ENCODE measurements at places on chromosomes 7 and 10. TPM values are rescaled to one million over a fixed set of nuclear protein-coding genes. Genes with fewer than 3 reads are reported as not detected.

Gene PALD1
- total RNA-seq: 2.0 TPM

Gene TAS2R5
- total RNA-seq: 1.5 TPM

Gene PPA1
- total RNA-seq: 108 TPM

Gene DGKB
- total RNA-seq: 0.24 TPM

Gene LRRC4
- 4.5 TPM for total RNA-seq

Gene CCAR1
- total RNA-seq: 62.4 TPM

Gene CLDN12
- total RNA-seq: 37.9 TPM

Gene GPR158
- 0.12 TPM for total RNA-seq

Gene ZNF282
- total RNA-seq: 26.9 TPM

Gene CYP26C1
- total RNA-seq: not detected

Gene PMS2
- total RNA-seq: 17.8 TPM

Gene ADAMTS14
- total RNA-seq: 30.2 TPM

Gene OR2A12
- total RNA-seq: not detected

Gene BRAT1
- total RNA-seq: 18.7 TPM

Gene FAM25C
- total RNA-seq: not detected

Gene VENTX
- not detected for total RNA-seq

Gene BTBD16
- not detected for total RNA-seq

Gene TMEM213
- not detected for total RNA-seq

Gene TMEM184A
- 1.8 TPM for total RNA-seq

Gene DDX50
- 34.2 TPM for total RNA-seq

Gene GRM3
- not detected for total RNA-seq

Gene TECTB
- not detected for total RNA-seq

Gene LAMB1
- total RNA-seq: 403 TPM

Gene FAM241B
- 4.4 TPM for total RNA-seq

Gene GDF2
- total RNA-seq: not detected

Gene CPA4
- 111 TPM for total RNA-seq

Gene CCDC172
- total RNA-seq: not detected

Gene HOXA2
- not detected for total RNA-seq

Gene GNAT3
- total RNA-seq: not detected

Gene PPIA
- total RNA-seq: 1,628 TPM

Gene NKX2-3
- total RNA-seq: not detected

Gene TWIST1
- total RNA-seq: 5.7 TPM

Gene SPDYE2B
- total RNA-seq: not detected

Gene CRPPA
- 3.9 TPM for total RNA-seq

Gene RAB19
- 0.50 TPM for total RNA-seq

Gene VAX1
- 0.62 TPM for total RNA-seq

Gene ATP6V1F
- total RNA-seq: 193 TPM

Gene CYP2C8
- 0.34 TPM for total RNA-seq

Gene UCMA
- total RNA-seq: not detected

Gene CXCL12
- total RNA-seq: 48.2 TPM

Gene PRR15
- 7.2 TPM for total RNA-seq

Gene CTNNA3
- total RNA-seq: 0.75 TPM

Gene TBATA
- total RNA-seq: not detected

Gene SHH
- 0.16 TPM for total RNA-seq

Gene SLC26A3
- total RNA-seq: not detected

Gene GRK5
- total RNA-seq: 6.8 TPM

Gene MMD2
- total RNA-seq: not detected

Gene SFTPD
- total RNA-seq: 0.22 TPM

Gene GIMAP2
- not detected for total RNA-seq

Gene ADAM12
- 126 TPM for total RNA-seq

Gene SSC4D
- 6.0 TPM for total RNA-seq

Gene KCND2
- 0.30 TPM for total RNA-seq

Gene KIAA1549
- total RNA-seq: 11.1 TPM

Gene LRRTM3
- total RNA-seq: 0.09 TPM

Gene NEURL1
- total RNA-seq: 1.5 TPM

Gene ACTR3C
- total RNA-seq: 0.25 TPM

Gene CLRN3
- not detected for total RNA-seq

Gene IQCE
- 13.8 TPM for total RNA-seq

Gene AVL9
- 28.2 TPM for total RNA-seq

Gene RBP4
- 0.36 TPM for total RNA-seq

All from astrocyte (in vitro differentiated cells and primary cell).